ENCODE measurements at places on chromosomes 6 and 20.

- DNase-seq: no peak
Measured at GRCh38 chr6:38364127-38364526, 275.6 kb downstream of the BTBD9 start.

GRCh38 chr6:36492621-36493020, 49.8 kb downstream of the KCTD20 start:
- no peak for DNase-seq

GRCh38 chr6:160362556-160362955, 14.4 kb downstream of the SLC22A3 start:
- DNase-seq: no peak

DNA sequence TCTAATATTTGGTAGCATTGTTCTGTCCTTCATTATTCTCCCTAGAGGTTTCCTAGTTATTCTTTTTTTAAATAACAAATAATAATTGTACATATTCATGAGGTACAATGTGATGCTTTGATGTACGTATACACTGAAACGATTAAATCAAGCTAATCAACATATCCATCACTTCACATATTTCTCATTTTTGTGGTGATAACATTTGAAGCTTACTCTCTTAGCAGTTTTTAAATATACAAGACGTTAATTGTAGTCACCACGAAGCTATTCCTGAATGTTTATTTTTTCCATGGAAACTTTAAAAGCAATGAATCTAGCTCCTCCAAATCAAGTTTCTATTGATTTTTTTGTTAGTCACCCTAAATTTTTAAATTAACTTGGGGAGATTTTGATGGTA, 116.5 kb upstream of the PRND start:
- DNase-seq: no peak
